ENCODE measurements at places on chromosomes 5 and 9.

DNA sequence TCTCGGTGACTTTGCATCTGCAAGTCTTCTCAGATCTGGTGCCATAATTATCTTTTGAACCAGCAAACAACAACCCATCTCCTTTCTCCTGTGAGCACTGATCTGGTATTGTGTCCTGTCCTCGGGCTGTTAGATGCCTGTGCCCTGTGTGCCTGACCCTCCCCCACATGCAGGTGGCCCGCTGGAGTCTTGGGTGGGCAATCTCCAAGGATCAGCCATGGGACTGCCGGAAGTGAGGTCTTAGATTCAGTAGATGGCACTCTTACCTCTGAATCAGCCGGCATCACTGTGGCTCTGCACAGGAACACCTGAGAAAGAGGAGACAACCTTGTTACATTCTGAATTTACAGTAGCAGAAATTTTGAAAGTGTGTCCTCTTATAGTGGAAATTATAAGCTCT lies 172.4 kb downstream of the IRX2 start:
- no peak for DNase-seq

GRCh38 chr5:37197340-37198050 lies 51.7 kb downstream of the CPLANE1 start:
- no peak for DNase-seq

- DNase-seq = no peak
Observed at GRCh38 chr5:43514025-43514424, 923 bp downstream of the C5orf34 start.

- no peak for DNase-seq
Observed at GRCh38 chr9:105330201-105330600, 85.8 kb downstream of the SLC44A1 start.

DNA sequence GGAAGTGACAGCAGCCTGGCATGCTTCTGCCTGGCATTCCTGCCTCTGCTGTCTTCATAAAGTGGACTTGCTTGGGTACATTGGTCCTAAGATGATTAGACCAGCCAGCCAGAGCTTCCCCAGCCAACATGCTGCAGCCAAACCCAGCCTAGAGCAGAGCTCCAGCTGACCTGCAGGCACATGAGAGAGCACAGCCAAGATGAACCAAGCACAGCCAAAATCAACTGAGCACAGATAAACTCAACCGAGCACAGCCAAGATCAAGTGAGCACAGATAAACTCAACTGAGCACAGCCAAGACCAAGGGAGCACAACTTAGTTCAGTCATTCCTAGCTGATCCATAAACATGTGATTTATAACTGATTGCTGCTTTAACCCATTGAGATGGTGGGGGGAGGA lies 266.5 kb downstream of the MSX2 start:
- DNase-seq = no peak

- DNase-seq = no peak
Observed at GRCh38 chr5:141757402-141757801, 75.4 kb upstream of the ARAP3 start.

DNA sequence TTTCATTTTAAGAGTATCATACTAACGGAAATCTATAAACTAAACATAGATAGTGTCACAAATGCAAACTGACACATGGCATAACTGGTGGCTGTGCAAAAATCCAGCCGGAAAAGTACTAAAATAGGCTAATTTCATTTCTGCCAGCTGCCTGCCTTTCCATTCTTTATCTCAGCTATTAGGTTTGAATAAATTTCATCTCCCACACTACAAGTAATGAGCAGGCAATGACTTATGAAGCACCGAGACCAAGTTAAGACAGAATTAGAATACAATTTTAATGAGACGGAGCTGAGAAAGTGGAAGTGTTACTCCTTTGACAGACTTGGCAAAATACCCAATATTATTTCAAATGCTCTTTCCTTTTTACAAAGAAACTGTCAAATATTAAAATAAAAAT lies 258.8 kb upstream of the ZNF608 start:
- DNase-seq = no peak

GRCh38 chr9:113504725-113505590 lies 41.4 kb downstream of the RGS3 start:
- DNase-seq = no peak

GRCh38 chr5:94830520-94830919 lies 212.1 kb downstream of the SLF1 start:
- DNase-seq = no peak

GRCh38 chr5:109439590-109439989 lies 29.8 kb upstream of the PJA2 start:
- DNase-seq = no peak

GRCh38 chr5:108481355-108481931 lies 99.5 kb upstream of the FBXL17 start:
- DNase-seq = no peak

GRCh38 chr5:15806613-15807012 lies 306.6 kb downstream of the FBXL7 start:
- no peak for DNase-seq

DNA sequence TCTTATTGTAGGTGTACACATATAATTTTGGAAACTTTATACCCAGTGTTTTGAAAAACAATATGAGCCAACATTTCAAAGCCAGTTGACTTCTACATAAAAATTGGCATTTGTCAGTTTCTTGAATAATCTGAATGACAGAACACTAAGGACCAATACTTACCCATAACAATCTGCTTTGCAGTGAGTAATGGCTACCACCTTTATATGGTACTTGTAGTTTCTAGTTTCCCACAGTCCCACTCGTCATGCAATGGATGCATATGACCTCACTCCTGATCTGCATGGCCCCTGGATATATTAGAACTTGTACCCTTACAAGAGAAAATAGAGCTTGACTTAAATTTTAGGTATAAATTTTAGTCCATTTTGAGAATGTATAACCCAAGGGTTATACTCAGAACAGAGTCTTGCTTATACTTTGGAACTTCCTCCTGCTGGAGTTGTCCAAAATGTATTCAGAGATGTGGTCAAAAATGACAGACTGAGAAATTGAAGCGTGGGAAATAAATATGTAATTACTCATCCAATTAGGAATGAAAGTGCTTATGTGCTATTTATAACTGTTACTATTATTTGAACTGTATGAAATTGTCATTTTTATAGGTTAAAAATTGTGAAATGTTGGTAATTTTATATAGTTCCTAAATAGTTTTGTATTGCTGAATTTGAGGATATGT lies 19.5 kb downstream of the XRCC4 start:
- DNase-seq = no peak

DNA sequence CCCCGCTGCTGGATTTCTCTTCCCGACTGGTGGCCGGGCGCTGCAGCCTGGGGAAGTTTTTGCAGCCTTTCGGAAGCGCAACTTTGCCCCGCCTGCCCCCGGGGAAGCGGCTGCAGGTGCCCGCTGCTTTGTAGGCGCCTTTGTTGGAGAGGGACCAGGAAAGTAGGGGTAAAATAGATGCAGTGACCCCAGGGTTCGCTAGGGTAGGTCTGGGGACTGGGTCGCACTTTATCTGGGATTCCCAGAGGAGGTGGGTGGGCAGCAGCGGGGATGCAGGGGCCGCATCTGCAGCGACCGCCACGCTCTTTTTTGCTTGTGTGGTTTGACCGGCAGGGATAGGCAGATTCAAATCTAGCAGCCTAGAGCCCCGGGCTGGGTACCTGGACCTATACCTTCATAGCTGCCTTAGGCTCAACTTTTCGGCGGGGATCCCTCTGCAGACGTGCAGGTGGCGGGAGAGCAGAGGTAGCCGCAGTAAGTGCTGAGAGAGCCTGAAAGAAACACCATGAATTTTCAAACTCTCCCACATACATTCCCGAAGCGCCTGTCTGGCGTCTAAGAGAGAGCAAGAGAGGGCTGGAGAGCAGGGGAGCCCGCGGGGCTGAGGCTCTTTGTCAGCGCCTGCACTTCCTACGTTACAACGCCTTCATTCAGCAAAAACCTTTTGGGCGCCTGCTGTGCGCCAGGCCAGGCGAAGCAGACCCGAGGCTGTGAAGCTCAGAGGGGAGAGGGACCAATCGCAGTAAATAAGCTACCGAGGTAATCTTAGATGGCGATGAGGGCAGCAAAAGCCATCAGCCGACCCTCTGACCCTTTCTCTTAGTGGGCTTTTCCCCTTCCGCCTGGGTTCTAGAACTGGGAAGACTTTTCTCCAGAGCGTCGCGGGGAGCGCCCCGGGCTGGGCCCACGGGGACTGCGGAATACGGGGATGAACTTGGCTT lies 642 bp downstream of the SV2C start:
- no peak for DNase-seq

DNA sequence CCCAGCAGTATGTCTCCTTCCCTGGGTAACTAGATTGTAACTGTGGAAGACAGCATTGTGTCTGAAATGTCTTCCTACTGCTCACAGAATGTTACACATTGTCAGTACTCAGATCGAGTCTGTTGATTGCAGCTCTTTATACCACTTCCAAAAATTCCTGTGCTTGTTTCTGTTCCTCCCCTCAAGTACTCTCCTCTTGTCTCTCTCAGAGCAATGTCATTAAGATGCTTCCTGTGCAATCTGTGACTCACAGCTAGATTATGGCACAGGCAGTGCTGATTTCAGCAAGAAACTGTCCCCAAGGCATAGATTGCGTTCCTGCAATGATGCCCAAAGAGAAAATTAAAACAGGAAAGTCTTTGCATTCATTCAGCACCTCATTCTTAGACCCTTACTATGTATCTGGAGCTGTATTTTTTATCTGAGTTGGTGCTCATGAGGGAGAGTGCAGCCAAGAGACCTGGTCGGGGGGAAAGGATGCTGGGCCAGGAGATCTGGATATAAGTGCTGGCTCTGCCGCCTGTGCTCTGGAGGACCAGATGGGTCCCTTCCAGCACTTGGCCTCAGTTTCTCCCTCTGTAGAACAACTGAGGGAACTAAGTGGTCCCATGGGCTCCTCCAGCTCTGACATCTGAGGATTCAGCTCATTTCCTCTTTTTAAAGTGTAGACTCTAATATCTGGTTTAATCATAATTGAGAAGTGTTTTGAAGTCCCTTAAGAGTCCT lies 40.8 kb upstream of the GNPDA1 start:
- DNase-seq = no peak
